ENCODE measurements at places on chromosomes 2 and 18.

DNA sequence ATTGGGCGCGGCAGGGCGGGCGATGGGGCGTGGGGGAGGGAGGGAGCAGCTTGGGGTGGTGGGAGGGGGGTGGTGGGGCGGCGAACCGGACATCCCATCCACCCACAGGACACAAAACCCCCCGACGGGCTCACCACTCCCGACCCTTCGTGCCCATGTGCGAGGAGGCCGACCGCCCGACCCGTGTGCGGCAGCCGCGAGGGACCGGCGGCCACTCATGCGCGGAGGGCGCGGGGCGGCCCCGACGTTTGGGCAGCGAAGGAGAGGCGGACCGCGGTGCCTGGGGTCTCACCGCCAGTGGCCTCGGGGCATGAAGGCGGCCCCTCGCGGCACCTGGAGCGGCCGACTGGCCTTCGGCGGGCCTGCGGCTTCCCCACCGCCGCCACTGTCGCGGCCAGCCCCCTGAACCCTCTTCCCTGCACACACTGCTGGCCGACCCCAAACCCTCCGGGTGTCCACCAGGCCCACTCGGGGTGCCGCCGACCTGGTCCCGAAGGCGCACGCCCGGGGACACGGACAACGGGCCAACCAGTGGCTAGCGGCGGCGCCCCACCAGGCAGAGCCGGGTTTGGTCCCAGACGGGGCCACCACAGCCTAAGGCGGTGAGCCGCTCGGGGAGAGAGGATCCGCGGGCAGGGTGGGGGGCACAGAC, 94.6 kb upstream of the ANKRD30BL start:
- DNase-seq: no peak

GRCh38 chr2:236014408-236015131, 153.6 kb downstream of the GBX2 start:
- DNase-seq: no peak

DNA sequence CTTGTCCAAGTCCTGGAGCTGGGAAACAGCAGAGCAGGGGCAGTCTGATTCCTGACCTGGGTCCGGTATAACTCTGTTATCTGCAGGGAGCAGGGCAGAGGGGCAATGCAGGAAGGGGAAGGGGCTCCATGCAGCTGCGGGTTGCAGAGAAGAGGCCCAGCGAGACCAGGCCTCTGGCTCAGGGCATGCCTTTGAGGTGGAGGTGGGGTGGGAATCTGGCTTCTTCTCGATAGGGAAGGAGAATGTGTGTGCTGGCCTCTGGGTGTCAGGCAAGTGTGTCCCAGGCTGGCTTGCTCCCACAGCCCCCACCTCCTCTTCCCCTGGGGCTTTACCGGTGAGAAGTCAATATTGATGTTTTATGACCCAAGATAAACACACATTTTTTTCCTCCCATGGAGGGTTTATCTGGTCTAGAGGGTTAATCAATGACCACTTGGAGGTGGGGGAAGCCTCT, 187.1 kb upstream of the HAAO start:
- DNase-seq: no peak

GRCh38 chr18:55054021-55054990, 95.0 kb upstream of the CCDC68 start:
- DNase-seq: no peak

DNA sequence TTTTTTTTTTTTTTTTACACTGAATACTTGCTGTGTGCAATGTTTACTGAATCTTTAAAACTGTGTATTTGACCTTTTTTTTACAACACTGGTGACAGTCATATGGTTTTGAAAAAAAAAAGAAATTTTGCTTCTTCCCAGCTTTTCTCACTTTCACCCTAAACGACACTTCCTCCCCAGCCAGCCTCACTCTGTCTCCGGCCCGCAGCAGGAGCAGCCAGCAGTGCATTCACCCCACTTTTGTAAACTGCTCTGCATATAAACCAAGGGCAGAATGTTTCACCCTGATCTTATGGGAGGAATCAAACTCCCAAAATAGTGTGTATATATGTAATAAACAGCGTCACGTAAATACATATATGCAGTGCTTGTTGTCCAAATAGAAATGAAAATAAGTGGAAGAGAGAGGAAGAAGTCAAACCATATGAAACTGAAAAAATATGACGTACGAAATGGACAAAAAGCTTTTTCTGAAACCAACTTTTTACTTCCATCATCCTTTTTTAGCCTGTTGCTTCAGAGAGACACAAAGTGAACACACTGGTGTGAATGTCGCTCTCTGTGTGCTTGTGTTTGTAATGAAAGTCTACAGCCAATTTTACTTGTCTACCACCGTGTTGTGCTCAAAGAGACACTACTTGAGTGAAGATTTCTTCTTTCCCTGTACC, 54.2 kb downstream of the ZCCHC2 start:
- DNase-seq: no peak

- DNase-seq: no peak
Observed at GRCh38 chr2:183859129-183859528, 734.9 kb downstream of the NUP35 start.

DNA sequence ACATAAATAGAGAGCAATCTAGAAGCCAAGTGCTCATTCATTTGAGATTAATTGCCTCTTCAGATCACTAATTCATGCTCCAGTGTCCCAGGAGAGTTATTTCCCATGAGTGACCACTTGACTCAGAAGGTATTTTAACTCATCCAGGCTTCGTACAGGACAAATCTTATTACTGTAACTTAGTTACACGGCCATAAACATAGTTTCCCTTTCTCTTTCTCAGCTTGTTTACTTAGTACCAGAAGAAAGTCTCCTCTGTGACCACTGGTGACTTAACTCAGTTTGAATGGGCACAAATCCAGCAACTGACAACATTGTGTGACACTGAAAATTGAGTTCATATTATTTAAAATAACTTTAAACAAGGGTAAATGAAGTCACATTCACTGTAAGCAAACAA, 25.3 kb downstream of the MMADHC start:
- no peak for DNase-seq

- DNase-seq: no peak
Observed at GRCh38 chr2:106607371-106607770, 120.2 kb downstream of the CD8B2 start.

- DNase-seq: no peak
Observed at GRCh38 chr2:11748018-11748860, 1.8 kb downstream of the LPIN1 start.

DNA sequence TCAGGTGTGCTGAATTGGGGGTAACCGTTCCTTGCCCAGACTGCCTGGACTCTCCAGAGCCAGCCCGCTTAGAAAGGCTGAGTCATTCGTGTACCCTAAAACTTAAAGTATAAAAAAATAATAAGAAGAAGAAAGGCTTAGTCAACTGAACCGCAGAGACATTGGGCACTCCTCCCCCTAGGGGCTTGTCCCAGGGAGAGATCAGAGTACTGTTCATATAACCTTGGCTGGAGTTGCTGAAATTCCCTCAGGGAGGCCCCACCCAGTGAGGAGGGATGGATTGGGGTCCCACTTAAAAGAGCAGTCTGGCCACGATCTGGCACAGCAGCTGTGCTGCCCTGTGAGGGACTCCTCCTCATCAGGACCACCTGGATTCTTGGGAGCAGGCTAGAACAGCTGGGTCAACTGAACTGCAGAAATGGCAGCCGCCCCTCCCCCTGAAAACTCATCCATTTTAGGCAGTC, 37.2 kb downstream of the ANKRD12 start:
- DNase-seq: no peak

DNA sequence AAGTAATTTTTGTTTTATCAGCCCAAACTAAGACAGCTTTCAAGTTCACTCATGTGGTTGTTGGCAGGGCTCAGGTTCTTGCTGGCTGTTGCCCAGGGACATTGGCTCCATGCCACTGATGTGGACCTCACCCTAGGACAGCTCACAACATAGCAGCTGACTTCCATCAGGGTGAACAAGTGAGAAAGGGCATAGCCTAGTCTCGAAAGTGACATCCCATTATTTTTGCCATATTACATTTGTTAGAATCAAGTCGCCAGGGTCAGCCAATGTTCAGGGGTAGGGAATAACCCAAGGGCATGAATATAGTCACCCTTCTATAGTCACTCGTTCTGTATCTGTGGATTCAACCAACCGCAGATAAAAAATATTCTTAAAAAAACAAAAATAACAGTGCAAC, 10.7 kb upstream of the CWC22 start:
- DNase-seq: peak; percentile 19

- no peak for DNase-seq
Observed at GRCh38 chr2:15761056-15761455, 169.4 kb downstream of the DDX1 start.

DNA sequence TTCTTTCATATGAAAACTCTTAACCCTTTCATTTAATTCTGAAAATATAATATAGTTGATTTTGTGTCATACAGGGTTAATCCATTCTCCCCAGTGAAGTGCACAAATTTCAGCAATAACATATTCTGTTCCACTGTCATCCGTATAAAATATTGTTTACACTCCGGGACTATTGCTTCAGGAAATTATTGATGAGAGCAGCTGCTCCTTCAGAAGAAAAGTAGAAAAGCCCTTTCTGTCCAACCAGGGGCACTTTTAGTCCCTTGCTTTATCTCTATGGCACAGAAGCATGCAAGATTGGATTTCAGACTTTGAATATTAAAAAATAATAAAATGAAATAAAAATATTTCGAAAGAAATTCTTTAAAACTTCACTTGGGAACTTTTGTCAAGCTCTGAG, 535.7 kb upstream of the SLC39A10 start:
- DNase-seq: no peak
